ENCODE measurements at places on chromosomes 12 and 14.

DNA sequence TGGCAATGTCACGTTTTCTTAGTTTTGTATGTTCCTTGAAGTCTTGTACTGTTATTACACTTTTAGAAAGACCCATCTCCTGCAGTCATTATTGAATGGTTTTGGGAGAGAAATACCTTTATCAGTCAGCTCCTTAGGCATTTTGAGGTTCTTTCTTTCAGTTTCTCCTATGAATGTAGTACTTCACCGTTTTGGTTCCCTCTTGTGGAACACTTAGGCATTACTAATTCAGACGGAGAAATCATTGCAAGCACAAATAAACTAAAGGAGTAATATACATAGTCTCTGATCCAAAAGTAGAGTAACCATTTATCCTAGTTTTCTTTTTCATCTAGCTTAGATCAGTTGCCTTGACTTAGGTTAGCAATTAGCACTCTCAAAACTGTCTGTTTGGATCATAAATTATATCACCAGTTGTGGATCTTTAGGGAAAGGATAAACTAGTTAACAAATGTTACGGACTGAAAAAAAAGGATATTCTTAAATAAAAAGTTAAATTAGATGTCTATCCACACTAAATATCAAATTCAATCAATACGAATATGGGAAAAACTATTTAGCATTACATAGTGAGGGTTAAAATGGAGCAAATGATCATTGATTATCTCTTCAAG is 1538.3 kb upstream of the SEL1L start:
- peak; percentile 2 for DNase-seq

DNA sequence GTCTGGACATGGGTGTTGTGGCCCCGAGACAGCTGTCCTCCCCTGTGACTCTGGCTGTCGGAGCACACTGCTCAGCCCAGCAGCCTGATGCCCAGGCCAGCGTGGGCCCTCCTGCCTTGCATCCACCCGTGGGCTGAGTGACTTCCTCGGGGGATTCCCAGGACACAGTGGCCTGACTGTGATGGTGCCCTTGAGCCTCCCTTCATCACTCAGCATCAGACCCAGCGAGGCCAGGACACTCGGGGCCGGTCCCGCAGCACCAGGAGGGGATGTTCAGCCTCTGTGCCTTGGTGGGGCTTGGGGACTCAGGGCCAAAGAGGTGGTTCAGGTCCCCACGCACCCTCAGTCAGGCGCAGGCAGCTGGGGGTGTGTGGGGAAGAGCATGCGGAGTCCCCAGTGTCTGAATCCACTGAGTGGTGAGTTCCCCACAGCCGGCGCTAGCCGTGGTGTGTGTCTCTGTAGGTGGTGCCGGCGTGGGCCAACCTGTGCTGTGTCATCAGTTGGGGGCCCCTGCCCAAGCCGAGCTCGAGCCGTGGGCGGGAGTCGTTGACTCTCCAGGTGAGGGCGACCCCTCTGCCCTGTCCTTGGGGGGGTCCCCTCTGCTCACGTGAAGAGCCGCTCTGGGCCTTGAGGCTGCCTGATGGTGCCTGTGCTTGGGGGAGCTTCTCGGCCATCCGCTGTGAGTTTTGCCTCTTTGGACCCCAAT is 185.8 kb downstream of the ADGRD1 start:
- DNase-seq = no peak

- DNase-seq = no peak
Observed at GRCh38 chr12:16949871-16950667, 344.1 kb upstream of the LMO3 start.

GRCh38 chr12:105214670-105215375 is 21.2 kb downstream of the APPL2 start:
- DNase-seq = no peak

GRCh38 chr12:75560167-75560566 is 48.8 kb upstream of the KRR1 start:
- DNase-seq = peak; percentile 7

All from activated CD4-positive, alpha-beta T cell treated with anti-CD3 and anti-CD28 coated beads, Interleukin-10, Interleukin-2, amounts not matched to agents 100 ng/mL and 50 ng/mL, durations not matched to agents 16 hours and 8 hours (primary cell).